ENCODE measurements at places on chromosomes 1 and 21.

- no peak for DNase-seq
Observed at GRCh38 chr1:229553621-229554130, 4.8 kb downstream of the ABCB10 start.

DNA sequence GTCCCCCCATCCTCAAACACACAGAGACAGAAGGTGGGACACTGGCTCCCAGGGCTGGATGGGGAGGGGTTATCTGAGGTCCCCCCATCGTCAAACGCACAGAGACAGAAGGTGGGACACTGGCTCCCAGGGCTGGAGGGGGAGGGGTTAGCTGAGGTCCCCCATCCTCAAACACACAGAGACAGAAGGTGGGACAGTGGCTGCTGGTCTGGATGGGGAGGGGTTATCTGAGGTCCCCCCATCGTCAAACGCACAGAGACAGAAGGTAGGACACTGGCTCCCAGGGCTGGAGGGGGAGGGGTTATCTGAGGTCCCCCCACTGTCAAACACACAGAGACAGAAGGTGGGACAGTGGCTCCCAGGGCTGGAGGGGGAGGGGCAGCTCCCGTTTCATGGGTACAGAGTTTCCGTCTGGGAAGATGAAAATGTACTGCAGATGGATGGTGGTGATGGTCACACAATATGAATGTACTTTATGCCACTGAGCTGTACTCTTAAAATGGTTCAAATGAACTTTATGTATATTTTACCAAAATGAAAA lies 69.2 kb downstream of the SCCPDH start:
- DNase-seq: no peak

DNA sequence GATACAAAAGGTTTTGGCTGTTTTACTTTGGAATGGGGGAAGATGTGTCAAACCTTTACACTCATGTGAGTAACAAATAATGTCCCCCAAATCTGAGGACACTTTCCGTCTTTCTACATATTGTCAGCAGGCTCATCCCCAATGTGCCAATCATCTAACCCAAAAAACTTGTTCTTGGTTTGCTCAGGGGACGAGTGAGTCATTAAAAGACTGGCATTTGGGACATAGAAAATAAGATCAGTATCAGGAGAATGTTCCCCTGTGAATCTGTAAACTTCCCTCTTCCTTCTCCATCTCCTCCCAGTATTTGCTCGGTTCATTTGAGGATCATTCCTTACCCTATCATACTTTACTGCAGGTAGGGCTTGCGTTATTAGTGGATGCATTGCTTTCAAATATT lies 194.1 kb upstream of the RUNX1 start:
- DNase-seq: no peak

DNA sequence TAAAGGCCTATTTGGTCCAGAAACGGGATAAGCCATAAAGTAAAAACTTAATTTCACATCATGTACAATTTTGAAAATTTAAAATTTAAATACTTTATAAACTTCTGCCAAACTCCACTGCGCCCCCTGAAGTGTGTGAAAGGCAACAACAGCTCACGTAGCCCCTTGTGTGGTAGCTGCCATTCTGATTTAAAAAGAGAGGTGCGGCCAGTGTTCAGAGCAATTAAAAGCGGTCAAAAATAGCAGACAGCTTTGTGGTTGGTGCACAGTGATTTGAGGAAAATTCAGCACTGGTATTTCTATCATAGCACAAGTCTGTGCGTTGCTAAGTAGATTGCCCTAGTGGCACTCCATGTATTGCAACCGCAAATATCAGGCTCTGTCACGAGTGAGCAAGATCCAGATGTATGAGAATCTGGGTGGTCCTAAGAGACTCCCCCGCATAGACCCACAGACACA lies 122.5 kb downstream of the ATG4C start:
- DNase-seq: peak; percentile 8

DNA sequence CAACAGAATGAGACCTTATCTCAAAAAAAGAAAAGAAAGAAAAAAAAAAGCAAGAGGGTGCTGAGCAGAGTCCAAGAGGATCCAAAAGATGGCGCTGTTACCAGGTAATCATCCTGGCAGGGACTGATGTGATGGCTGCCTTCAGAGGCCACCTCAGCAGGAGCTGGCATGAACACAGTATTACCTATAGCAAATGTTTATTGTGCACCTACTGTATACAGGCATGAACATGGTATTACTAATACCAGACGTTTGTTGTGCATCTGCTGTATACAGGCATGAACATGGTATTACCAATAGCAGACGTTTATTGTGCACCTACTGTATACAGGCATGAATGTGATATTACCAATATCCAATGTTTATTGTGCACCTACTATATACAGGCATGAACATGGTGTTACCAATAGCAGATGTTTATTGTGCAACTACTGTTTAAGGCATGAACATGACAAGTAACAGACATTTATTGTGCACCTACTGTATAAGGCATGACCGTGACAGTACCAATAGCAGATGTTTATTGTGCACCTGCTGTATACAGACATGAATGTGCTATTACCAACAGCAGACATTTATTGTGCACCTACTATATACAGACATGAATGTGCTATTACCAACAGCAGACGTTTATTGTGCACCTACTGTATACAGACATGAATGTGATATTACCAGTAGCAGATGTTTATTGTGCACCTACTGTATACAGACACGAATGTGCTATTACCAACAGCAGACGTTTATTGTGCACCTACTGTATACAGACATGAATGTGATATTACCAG lies 115.1 kb upstream of the TMEM51 start:
- peak; percentile 54 for DNase-seq
